ENCODE measurements at places on chromosomes 1 and 21.

DNA sequence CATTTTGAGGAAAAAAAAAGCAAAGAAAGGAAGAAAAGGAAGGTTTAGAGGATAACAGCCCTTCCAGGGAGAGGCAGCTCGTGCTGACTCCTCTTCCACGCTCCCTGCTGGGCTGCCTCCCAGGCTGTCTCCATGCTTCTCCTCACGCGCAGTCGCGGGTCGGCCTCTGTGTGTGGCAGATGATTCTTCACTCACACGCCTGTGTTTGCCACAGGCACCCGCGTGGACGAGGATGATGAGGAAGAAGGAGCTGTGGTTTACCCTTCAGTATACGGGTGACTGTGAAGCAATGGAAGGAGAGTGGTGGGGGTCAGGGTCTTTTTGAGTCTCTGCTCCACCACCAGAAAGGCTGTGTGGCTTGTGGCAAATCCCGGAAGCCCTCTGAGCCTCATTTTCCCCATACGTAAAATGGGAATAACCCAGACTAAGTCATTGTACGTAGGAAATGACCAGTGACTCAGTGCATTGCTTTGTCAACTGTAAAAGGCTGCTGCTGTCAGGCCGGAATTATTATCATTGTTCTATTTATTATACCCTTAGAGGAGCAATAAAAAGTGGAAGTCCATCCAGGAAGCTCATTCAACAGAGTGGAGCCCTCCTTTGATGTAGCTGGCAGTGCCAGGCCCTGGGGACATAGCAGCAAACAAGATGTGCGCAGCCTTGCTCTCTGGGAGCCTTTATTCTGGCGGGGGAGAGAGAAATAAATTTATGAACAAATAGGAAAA, 11.9 kb upstream of the SH2D2A start:
- DNase-seq, result no peak

DNA sequence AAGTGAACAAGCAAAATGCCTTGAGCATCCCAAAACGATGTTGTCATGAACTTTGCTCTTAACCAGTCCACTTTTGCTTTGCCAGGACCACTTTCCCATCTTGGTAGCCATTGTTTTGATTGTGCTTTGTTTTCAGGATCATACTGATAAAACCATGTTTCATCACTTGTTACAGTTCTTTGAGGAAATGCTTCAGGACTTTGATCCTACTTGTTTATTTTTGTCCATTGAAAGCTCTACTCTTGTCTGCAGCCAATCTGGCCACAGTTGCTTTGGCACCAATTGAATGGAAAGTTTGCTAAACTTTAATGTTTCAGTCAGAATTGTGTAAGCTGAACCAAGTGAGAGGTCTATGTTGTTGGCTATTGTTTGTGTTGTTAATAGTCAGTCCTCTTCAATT, 12.8 kb downstream of the PLPPR4 start:
- DNase-seq, result no peak

DNA sequence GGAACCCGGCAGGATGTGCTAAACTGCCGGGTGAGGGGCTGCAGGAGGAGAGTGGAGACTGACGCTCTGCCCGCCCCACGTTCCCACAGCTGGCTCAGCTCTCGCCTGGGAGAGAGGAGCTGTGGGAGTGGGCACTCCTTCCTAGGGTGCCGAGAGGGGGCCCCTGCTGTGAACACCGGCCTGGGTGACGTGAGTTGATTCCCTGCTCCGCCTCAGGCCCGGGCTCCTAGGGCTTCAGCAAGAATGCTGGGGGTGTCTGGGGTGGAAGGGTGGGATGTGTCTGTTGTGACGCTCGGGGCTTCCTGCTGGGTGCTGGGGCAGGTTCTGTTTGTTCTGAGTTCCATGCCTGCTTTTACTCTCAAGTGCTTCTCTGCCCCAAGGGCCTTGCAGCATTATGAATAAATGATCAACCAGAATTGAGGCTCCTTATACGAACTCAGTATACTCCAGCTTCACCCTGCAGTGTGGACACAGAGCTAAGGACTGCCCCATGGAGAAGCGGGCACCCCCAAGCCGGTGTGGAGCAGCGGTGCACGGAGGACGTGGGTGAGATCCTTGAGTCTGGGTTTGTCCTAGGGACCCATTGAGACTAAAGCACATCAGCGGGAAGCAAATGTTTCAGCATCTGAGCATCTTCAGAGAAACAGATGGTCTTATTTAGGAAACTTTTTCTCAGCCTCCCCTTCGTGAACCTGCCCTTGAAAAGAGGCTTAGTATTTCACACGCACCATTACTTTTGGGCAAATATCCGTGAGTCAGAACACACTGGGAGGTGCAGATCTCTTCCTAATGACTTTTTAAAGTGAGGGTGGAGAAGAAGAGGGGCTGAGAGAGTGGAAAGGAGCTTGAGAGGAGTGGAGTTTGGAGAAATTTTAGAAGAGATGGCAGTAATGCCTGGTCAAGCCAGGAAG, 41.7 kb downstream of the SYT6 start:
- no peak for DNase-seq

- no peak for DNase-seq
Measured at GRCh38 chr1:110912784-110913183, 39.8 kb downstream of the CD53 start.

DNA sequence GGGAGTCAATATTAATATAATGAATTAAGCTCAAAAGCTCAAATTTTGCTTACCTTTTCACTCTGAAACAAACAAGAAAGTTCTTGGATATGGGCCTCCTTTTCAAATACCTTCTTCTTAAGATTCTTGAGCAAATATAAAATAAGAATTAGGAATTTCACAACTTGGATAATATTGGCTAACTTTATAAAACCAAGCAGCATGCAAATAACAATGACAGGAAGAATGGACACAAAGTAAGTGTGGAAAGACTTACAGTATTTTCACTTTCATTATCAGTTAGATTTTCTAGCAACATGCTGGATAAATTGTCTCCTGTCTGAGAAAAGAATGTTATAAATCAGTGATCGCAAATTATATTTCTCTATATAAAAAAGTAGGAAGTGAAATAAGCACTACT, 13.2 kb downstream of the ODF2L start:
- no peak for DNase-seq

- no peak for DNase-seq
Measured at GRCh38 chr1:235442788-235443429, 61.3 kb downstream of the B3GALNT2 start.

DNA sequence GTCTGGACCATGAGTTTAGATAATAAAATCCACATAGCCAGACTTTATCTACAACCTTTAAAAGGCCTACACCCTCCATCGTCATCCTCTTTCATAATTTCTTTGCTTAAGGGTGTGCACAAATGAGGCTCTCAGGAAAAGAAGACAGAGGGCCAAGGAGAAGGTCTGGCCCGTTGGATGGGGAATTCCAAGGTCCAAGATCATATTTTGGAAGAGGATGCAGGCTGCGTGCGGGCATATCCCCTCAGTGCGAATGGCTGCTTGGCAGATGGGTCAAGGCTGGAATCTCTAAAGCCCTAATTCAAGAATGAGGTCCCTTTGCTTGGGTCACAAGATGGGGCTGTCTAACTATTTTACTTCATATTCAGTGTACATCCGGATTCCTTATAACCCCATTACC, 782.2 kb upstream of the NCAM2 start:
- DNase-seq, result no peak

GRCh38 chr1:55288245-55288644, 73.1 kb upstream of the USP24 start:
- no peak for DNase-seq

DNA sequence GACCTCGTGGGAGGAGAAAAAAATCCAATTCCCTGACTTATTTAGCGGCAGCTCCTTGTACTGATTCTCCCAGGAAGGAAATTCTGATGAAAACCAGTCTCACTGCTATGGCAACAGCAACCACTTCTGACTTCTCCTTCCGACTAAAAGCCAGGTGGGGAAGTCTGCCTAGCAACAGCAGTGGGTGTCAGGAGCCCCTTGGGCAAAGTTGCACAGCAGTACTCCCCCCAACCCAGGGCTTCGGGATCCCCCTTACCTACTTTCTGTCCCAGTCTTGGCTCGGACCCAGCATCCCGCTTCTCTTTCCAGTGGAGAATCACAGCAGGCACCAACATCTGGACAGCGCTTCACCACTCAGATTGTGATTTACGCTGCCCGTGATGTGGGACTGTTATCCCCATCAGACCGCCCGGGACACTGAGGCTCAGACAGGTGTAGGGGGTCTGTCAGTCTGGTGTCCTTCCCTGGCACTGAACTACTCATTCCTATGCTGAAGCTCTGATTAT, 24.6 kb downstream of the NKAIN1 start:
- no peak for DNase-seq

DNA sequence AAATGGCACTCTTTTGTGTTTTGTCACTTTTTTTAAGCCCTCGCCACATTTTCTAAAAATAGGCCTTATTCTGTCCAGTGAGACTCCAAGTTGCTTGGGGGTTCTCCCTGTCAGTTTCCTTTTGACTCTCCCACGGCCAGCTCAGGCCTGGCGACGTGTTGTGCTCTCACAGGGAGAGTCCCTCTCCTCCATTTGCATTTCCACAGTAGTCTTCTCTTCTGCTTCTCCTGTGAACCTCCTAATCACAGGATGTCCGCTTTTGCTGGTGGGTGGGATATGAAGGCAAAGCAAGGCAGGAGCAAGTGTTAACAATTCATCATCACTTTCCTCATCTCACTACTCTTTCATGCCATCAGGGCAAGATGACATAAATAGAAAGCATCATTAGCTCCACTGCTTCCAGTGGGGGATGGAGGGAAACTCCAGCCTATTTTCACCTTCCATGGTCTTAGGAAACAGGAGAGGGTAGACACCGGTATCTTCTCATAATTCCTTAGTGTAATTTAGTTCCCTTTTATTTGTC, 99.8 kb downstream of the INTS7 start:
- DNase-seq, result no peak

- no peak for DNase-seq
Measured at GRCh38 chr1:100719490-100719889, at the start of gene VCAM1. Gene VCAM1, plus strand, starts transcription at chr1:100719742. Its CDS starts 119 bp downstream, at chr1:100719861.

DNA sequence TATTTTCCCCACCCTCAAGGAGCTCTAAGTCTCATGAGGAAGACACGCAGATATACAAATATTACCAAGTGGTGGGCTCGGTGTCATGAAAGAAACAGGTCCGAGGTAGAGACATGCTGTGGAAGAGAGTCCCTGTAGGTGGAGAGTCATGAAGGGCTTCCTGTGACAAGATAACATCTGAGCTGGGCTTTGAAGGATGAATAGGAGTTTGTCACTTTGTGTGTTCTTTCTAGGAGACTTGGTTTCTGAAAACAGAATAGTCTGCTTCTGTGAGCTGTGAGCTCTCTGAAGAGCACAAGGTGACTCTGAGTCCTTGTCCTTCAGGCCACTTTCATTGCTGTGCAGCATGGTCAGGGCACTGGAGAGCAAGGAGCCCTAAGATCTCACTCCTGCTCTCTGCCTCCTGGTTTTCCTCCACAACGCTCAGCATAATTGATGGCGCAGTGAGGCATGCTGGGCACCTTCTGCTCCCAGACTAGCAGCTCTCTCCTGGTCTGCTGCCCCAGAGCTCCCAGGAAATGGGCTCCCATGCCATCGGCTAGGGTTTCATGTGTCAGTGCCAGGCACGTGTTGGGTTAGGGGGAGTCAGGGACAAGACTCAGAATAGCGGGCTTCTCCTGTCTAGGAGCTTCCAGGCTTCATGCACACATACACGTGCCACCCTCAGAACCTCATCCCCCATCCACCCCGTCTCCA, 209.9 kb upstream of the CSF3R start:
- no peak for DNase-seq

- DNase-seq, result no peak
Measured at GRCh38 chr1:31517301-31517700, 59.0 kb upstream of the TINAGL1 start.
